ENCODE measurements at places on chromosomes 3 and 15. TPM values are rescaled to one million over a fixed set of nuclear protein-coding genes. Genes with fewer than 3 reads are reported as not detected.

KBTBD13 gene
- 0.18 TPM for total RNA-seq

RAMAC gene
- total RNA-seq: 5.1 TPM

MAP2K5 gene
- 94.6 TPM for total RNA-seq

GRCh38 chr3:184238246-184238818 lies 8.9 kb downstream of the VWA5B2 start:
- no peak overlapping the region for H3K4me3 ChIP-seq
- H3K27ac ChIP-seq: no peak overlapping the region
- peaks cover 15% of the 10 kb centered on the region for H3K36me3 ChIP-seq
- DNase-seq: no peak
- peaks cover 15% of the 10 kb centered on the region for H3K4me1 ChIP-seq

TMEM207 gene
- total RNA-seq: not detected

- H3K36me3 ChIP-seq: no peaks in the 10 kb centered on the region
- peak overlapping the region; percentile 48 for H3K27ac ChIP-seq
- H3K27me3 ChIP-seq: no peaks in the 10 kb centered on the region
Observed at GRCh38 chr3:71305231-71306206, 278.0 kb downstream of the FOXP1 start.

Data from stomach (tissue), 19 donors.